Thyroid gland (tissue), 4 donors: ENCODE measurements at places on chromosomes 6 and 20. TPM values are rescaled to one million over a fixed set of nuclear protein-coding genes. Genes with fewer than 3 reads are reported as not detected.

Gene HLA-DQA1
- 7.6 TPM for total RNA-seq

DNA sequence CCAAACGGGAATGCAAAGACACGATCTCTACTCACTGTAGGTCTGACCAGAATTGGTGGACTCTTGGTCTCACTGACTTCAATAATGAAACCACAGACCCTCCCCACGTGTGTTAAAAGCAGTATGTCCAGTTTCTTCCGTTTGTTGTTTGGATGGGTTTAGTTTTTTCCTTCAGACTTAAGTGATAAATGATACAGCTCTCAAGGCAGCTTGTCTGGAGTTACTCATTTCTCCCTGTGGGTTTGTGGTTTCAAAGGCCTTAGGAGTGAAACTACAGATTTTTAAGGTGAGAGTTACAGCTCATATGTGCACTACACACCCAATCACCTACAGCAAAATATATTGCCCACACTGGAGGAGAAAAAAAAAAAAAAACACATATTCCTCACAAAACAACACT lies 86.7 kb upstream of the STMND1 start:
- no peak for DNase-seq

Gene ASF1A
- total RNA-seq: 24.2 TPM

Gene CALHM6
- 2.1 TPM for total RNA-seq

Gene PRSS35
- total RNA-seq: not detected

Gene TOX2
- total RNA-seq: 7.7 TPM

GRCh38 chr20:25745738-25746137 lies 49.1 kb upstream of the ZNF337 start:
- DNase-seq: no peak

DNA sequence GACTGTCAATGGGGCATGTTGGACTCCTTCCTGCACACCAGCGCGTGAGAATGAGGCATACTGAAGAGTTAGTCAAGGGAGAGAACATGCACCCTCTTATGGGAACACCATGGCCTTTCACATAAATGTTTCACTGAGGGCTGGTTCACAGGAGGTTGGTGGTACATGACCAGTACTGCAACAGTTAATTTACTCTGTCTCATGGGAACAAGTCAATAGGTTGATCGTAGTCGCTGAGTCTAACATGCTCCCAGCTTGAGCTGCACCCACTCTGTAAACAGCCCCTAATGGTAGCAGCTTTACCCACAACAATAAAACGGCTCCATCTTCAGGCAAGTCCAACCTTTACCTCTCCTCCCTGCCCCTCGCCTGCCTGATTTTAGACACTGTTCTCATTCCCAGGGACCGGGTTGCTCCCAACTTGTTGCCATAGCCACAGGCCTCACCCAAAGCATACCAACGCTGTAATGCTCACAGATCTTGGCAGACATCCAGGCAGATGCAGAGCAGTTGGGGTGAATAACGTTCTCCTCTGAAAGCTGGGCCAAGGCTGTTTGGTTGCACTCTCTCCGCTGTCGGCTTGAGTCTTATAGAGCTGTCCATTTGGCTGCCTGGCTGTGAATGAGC lies 111.3 kb downstream of the LY86 start:
- DNase-seq: peak; percentile 93

- DNase-seq: no peak
These were observed 1458.6 kb upstream of the EYS start for GRCh38 chr6:67165606-67166005.

GRCh38 chr20:24917797-24918578 lies 31.1 kb upstream of the CST7 start:
- DNase-seq: peak; percentile 85

GRCh38 chr6:166435574-166435973 lies 52.8 kb upstream of the MPC1 start:
- DNase-seq: no peak

- no peak for DNase-seq
These were observed 38.2 kb upstream of the NKX2-4 start for GRCh38 chr20:21435576-21435975.
